GM10248 (cell line): ENCODE measurements at places on chromosomes 16 and 17.

DNA sequence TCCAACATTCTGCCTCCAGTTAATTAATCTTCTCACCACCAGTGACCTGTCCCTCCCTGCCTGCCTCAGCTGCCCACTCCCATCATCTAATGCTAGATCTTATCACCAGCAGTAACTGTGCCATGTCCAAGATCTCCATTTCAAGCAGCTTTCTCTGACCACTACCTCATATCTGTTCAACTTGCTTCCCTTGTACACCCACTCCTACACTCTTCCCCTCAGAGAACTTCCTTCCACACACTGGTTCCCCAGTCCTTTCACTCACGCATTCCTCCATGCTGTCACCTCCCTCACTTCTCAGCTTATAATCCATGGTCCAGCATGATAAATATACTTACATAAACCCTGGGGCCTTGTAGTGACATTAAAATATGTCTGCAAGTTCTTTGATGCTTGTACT, 31.8 kb upstream of the DYNLL2 start:
- no peak for DNase-seq

DNA sequence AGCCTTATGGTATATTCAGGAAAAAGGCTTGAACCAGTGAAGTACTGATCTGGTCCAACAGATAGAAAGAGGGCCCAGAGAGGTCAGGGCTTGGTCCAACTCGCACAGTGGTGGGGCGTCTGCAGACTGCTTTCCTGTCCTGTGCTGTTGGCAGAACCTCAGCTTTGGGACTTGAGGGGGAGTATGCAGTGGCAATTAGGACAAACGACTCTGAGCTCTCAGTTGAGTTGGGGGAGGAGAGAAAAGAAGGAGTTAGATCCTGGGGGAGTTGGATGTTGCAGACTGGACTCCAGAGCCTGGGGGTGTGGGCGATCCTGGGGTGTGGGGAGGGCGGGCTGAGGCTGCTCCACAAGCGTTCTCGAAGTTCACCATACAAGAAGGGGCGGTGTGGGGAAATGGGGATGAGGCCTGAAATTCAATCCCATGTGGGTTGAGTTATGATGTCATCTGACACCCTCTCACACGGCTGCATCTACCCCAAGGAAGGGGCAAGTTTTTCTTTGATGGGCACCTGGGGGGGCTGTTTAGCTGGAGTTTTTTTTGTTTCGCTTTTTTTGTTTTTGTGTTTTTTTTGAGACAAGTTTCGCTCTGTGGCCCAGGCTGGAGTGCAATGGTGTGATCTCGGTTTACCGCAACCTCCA, 14.6 kb downstream of the GRB7 start:
- DNase-seq = no peak

DNA sequence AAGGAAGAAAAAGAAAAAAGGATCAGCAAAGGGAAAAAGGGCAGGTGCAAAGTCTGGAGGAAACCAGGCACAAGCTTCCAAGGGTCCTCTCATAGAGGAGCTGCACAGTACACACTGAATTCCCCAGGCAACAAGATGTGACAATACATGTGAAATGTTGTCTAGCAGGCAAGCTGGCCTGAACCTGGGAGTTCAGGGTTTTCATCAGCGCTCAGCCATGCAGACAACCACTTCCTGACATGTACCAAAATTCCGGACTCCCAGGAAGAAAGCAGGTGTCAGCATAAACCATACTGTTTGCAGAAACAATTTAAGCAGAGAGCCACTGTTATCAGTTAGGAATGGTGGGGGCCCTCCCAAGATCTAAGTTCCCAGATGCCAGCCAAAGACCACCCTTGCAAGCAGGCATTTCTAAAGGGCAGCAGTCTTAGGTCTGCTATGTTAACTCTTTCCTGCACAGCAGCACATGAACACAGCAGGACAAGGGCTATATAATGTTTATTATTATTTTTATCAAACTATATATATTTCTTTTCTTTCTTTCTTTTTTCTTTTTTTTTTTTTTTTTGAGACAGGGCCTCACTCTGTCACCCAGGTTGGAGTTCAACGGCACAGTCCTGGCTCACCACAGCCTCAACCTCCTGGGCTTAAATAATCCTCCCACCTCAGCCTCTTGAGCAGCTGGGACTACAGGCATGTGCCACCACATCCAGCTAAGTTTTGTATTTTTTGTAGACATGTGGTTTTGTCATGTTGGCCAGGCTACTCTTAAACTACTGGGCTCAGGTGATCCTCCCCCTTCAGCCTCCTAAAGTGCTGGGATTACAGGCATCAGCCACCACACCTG, 10.1 kb downstream of the TK2 start:
- no peak for DNase-seq

- no peak for DNase-seq
Observed at GRCh38 chr17:65888649-65889048, 303.3 kb downstream of the CEP112 start.

DNA sequence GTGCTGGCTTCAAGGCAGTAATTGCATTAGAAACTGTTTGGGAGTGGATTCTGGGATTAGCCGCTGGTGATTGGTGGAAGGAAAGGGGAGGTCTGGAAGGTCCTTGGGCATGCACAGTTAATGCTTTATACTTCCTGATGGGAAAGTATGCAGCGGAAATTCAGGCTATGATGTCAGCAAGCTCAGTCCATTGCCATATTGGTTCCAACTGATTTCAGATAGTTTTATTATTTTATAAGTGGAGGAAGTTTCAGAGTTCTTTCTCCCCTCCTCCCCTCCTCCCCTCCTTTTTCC, 8.1 kb upstream of the CMTR2 start:
- DNase-seq = no peak

DNA sequence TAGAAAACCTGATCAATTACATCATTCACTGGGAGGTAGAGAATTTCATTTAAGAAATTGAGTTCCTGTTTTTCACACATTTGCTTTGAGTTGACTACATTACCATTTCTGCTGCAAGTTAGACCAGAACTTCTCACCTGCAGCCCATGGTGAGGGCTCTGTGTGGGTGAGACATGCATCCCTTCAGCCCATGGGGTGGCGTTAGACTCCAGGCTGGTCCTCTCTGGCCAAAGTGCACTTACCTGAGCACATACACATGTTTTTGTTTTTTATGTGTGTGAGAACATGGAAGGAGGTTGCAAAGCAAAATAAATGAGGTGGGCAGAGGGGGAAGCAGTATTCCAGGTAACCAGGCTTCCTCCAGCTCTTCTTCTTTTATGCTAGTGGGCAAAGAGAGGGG, 470.2 kb downstream of the PMP22 start:
- DNase-seq = no peak

DNA sequence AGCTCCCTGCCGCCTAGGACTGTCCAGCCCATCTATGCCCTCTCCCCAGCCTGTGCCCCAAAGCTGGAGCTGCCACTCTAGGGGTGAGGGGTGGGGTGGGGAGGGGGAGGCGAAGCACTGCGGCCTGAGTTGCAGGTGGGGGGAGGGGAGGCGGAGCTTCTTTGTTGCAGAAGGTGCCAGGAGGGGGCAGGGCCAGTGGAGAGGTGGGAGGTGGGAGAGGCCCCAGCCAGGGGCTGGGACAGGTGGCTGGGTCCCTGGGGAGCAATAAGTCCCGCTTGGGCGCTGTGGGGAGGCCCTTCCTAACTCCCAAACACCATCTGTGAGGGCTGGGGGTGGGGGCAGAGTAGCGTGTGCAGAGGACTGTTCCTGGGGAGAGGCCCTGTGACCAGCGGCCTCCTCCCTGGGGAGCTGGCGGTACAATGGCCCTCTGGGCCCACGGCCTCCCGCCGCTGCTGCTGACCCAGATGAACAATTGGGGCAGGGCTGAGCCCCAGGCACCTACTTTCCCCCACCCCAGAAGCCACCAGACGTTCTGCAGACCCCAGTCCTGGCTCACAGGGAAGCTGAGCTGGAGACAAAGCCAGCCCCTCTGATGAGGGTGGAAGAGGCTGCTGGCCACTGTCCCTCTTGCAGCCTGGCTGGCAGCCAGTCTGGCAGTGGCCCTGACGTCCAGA, 2.2 kb upstream of the NTN3 start:
- peak; percentile 80 for DNase-seq
